Activated T-helper 17 cell treated with anti-CD3 and anti-CD28 coated beads, Interleukin-2, amount 50 U/mL, for 72 hours (primary cell): ENCODE measurements at places on chromosomes 11 and 22.

DNA sequence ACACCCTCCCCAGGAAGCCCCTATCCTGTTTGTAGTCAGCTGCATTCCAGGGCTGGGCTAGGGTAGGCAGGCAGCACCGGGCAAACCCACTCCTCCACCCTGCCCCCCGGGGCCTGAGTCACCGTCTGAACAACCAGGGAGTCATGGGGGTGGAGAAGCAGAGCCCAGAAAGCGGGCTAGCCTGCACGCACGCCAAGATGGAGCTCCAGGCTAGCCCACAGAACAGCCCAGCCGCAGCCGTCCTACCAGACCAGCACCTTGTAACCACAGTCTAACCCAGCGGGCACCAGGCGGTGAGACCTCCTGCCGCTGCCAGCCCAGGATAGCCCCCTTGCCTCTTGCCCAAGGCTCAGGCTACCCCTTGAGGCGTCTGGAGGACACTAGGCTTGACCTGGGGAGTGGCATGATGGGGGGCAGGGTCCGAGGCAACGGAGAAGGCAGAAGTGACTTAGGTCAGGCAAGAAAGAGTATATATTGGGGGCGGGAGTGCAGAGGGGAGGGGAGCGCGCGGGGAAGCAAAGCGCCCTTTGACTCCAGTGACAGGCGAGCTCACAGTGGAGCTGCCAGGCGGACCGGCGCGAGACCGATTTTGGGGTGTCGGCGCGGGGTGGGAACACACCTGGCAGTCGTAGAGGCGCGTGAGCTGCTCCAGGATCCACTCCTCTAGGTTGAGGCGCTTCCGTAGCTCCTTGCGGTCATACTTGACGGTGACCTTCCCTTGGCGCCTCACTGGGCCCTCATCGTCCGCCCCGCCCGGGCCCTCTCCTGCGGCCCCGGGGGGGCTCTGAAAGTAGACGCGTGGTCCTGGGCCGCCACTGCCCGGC is 734 bp downstream of the PPP1R14B start:
- peak; percentile 39 for ATAC-seq

- ATAC-seq: no peak
Measured at GRCh38 chr22:47997052-47997590, 1234.7 kb downstream of the TBC1D22A start.

GRCh38 chr11:125345421-125346178 is 150.5 kb downstream of the FEZ1 start:
- peak; percentile 56 for ATAC-seq

- ATAC-seq: peak; percentile 22
Measured at GRCh38 chr22:46737105-46737975, 712 bp downstream of the CERK start.

GRCh38 chr22:50148991-50149721 is 21.4 kb upstream of the PANX2 start:
- ATAC-seq: peak; percentile 94

DNA sequence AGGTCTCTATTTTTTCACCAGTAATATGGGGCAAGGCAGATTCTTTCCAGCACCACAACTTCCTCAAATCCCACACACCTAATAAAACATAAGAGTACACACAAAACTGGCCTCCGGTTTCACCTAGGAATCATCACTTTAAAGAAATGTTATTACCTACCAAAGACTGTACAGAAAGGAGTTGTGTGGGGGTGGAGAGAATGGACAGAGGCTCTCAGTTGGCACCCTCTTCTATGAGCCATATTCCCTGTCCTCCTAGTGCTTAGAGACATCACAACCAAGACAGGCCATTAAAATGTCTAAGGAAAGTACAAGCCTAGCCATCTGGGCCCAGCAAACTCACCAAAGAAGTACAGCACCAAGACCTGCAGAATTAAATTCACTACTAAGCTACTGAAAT is 56.1 kb downstream of the RBFOX2 start:
- no peak for ATAC-seq

GRCh38 chr22:48757985-48758561 is 1069.6 kb downstream of the BRD1 start:
- no peak for ATAC-seq

GRCh38 chr11:107840129-107840484 is 18.5 kb downstream of the SLC35F2 start:
- ATAC-seq: peak; percentile 3

DNA sequence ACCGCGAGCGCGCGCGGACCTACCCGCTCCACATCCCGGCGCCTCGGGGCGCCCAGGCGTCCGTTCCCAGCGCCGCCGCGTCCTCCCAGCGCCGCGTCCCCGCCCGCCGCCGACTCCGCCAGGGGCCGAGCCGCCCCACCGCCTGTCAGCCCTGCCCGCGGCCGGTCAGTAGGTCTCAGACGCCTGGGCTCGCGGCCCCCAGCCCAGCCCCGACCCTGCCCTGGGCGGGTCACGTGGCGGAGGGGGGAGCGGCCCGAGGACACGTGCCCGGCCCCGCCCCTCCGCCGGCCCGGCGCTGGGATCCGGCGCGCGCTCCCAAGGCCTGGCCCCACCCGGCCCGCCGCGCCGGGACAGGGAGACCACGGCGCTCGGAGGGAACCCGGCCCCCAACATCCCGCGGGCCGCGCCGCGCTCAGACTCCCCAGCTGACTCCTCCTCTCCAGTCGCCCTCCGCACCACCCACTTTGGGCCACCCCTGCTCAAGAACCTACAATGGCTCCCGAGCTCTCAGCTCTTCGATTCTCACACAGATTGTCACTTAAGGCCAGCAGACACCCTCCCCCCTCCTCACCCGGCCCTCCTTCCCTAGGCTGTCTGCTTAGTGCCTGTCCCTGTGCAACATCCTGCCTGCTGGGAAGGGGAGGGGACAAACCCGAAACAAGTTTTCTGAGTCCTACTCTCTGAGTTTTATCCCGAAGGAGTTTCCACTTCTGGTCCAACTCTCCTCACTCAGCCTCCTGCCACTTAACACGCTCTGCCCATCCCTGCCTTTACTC is at the start of gene RAB3IL1:
RAB3IL1 (minus strand) TSS at position 233 of the 776 bp plus-strand sequence; CDS start at position 34, 199 bp downstream.
- peak; percentile 53 for ATAC-seq
